ENCODE measurements at places on chromosomes 5 and 9. TPM values are rescaled to one million over a fixed set of nuclear protein-coding genes. Genes with fewer than 3 reads are reported as not detected.

DNA sequence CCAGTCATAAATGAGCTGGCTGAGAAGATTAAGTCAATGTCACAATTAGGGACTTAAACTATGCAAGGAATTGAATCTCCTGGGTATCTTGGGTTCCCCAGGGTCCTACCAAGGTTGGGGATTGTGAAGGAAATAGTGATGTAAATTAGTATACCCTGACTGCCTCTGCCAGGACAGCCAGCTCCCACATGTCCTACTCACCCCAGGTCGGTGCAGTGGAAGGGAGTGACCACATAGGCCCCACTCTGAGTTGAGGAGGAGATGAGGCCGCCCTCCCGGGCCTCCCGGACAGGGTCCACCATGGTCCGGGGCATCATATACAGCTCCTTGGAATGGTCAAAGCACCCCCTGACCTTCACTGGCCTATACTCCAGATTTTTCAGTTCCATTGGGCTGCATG lies 2.7 kb downstream of the SURF1 start:
- DNase-seq, result no peak
- H3K27me3 ChIP-seq, result no peaks in the 10 kb centered on the region
- H3K4me3 ChIP-seq, result no peak overlapping the region
- H3K4me1 ChIP-seq, result peaks cover 32% of the 10 kb centered on the region

DNA sequence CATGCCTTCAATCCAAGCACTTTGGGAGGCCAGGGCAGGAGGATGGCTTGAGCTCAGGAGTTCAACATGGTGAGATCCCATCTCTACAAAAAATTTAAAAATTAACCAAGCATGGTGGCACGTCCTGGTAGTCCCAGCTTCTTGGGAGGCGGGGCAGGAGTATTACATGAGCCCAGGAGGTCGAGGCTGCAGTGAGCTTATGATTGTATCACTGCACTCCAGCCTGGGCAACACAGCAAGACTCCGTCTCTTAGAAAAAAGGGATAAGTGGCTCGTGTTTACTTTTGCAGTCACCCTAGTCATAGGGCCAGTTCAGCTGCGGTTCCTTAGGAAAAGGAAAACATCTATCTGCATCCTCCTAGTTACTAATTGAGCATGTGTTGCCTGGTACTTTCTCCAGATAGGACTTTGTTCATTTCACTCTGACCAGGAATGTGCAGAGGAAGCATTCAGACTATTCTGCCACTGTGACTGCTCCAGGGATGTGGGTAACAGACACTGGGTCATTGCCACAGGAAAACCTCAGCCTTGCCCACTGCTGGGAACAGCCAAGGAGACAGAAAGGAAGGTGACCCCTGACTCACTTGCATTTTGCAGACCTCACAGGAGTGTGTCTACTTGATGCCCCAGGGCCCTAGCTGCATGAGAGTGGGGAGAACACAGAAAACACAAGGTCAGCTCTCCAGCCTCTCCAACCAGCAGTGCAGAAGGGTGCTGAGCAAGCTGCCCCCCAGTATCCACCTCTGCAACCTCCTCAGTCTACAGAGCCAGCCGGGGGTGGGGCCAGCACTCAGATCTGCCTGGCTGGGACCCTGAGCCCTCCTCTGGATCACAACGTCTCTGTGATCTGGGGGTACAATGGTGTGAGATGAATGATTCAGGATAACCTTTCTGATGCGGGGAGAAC lies 33.9 kb upstream of the ALDH1B1 start:
- no peak overlapping the region for H3K27ac ChIP-seq
- no peak overlapping the region for H3K4me3 ChIP-seq
- no peaks in the 10 kb centered on the region for H3K27me3 ChIP-seq
- DNase-seq, result no peak

DNA sequence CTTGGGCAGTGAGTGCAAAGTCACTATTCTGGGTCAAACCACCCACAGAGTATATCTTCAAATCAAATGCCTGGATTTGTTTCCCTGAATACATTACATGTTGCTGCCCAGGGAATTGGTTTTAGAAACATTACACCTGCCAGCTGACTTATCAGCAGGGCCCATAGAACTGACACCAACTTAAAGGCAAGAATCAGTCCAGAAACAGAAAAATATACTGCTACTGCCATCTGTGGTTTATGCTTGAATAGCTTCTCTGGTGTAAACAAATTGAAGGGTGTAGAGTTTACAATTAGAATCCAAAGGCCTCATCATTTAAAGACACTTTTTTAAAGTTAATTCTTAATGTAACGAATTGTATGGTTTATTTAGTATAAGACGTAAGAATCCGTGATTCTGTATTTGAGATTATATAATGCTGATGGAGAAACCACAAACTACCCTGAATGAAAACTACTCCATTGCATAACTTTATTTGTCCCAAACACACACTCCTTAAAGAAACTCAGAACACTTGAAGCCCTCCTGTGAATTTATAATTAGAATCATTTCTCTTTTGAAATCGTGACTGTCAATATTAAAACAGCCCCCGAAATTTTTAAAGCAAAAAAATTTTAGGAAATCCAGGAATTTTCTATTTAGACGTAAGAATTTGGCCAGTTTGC lies 6.2 kb downstream of the NR6A1 start:
- H3K27ac ChIP-seq, result no peak overlapping the region
- peaks cover 23% of the 10 kb centered on the region for H3K4me1 ChIP-seq
- no peaks in the 10 kb centered on the region for H3K36me3 ChIP-seq
- no peak overlapping the region for H3K4me3 ChIP-seq
- peaks cover 56% of the 10 kb centered on the region for H3K27me3 ChIP-seq
- DNase-seq, result no peak

DNA sequence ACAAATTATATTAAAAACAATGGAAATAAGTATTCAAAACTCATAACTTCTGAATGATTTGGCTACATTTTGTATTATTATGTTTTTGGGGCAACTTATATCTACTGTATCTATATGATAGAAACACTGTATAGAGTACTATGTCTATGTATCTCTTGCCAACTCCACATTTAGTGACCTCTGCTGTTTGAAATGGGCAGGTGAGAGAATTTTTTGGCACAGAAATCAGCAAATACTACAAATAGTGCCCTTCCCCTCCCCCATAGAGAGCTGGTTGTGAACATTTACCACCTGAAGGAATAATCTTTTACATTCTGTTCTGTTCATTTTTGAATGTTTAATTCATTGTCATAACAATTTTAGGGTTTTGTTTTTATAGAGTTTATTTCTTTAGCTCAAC lies 545.3 kb downstream of the PDE4D start:
- no peaks in the 10 kb centered on the region for H3K4me1 ChIP-seq
- H3K36me3 ChIP-seq, result no peaks in the 10 kb centered on the region
- no peaks in the 10 kb centered on the region for H3K27me3 ChIP-seq
- no peak for DNase-seq

- no peak overlapping the region for H3K4me3 ChIP-seq
- no peaks in the 10 kb centered on the region for H3K27me3 ChIP-seq
- no peaks in the 10 kb centered on the region for H3K36me3 ChIP-seq
- H3K4me1 ChIP-seq, result no peaks in the 10 kb centered on the region
- no peak overlapping the region for H3K27ac ChIP-seq
Observed at GRCh38 chr5:103375350-103375749, 116.8 kb downstream of the MACIR start.

DNA sequence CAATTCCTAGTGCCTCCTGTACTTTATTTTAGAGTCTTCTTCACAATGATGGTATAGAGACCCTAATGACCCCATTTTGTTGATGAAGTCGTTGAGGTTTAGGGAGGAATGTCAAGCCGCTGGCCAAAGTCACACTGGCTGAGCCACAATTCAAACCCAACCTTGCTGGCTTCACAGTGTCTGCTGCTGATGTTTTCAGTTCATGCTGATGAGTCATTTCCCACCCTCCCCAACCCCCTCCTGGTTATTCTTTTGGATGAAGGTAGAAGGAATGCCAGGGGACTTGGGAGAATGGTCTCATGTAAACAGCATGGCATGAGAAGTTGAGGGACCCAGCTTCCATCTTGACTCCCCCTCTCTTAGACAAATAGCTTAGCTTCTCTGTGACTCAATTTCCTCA lies 68.6 kb downstream of the TMEM252 start:
- no peaks in the 10 kb centered on the region for H3K27me3 ChIP-seq
- H3K4me1 ChIP-seq, result peaks cover 12% of the 10 kb centered on the region
- DNase-seq, result no peak
- no peaks in the 10 kb centered on the region for H3K36me3 ChIP-seq
- H3K27ac ChIP-seq, result no peak overlapping the region
- H3K4me3 ChIP-seq, result no peak overlapping the region

DNA sequence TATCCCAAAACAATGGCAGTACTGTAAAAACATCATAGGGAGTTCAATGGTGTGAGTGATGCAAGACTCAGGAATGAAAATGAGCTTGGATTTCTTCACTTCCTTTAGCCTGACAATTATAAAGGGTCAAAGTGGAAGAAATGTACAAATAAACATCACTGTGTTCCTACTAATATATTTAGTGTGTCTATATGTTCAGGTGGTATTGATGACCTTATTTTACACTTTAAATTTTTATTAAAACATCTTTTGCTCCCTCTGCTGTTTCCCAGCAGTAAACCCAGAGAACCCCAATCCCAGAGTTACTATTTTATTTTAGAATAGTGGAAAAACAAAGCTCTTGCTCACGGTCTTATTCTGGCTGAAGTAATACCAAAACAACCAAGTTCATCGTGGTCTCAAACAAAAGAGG lies 2.0 kb downstream of the LOX start:
- peak overlapping the region; percentile 63 for H3K4me3 ChIP-seq
- H3K4me1 ChIP-seq, result peaks cover 21% of the 10 kb centered on the region
- H3K36me3 ChIP-seq, result no peaks in the 10 kb centered on the region
- H3K27ac ChIP-seq, result no peak overlapping the region
- peaks cover 33% of the 10 kb centered on the region for H3K27me3 ChIP-seq

GRCh38 chr5:56514245-56514644 lies 281.1 kb upstream of the ANKRD55 start:
- no peak for DNase-seq
- H3K4me1 ChIP-seq, result no peaks in the 10 kb centered on the region
- no peak overlapping the region for H3K27ac ChIP-seq
- H3K4me3 ChIP-seq, result no peak overlapping the region
- H3K36me3 ChIP-seq, result no peaks in the 10 kb centered on the region

GRCh38 chr9:91889161-91889911 lies 60.7 kb downstream of the ROR2 start:
- no peak overlapping the region for H3K4me3 ChIP-seq
- H3K36me3 ChIP-seq, result no peaks in the 10 kb centered on the region
- H3K27me3 ChIP-seq, result no peaks in the 10 kb centered on the region
- H3K4me1 ChIP-seq, result peaks cover 23% of the 10 kb centered on the region
- peak overlapping the region; percentile 44 for H3K27ac ChIP-seq

DNA sequence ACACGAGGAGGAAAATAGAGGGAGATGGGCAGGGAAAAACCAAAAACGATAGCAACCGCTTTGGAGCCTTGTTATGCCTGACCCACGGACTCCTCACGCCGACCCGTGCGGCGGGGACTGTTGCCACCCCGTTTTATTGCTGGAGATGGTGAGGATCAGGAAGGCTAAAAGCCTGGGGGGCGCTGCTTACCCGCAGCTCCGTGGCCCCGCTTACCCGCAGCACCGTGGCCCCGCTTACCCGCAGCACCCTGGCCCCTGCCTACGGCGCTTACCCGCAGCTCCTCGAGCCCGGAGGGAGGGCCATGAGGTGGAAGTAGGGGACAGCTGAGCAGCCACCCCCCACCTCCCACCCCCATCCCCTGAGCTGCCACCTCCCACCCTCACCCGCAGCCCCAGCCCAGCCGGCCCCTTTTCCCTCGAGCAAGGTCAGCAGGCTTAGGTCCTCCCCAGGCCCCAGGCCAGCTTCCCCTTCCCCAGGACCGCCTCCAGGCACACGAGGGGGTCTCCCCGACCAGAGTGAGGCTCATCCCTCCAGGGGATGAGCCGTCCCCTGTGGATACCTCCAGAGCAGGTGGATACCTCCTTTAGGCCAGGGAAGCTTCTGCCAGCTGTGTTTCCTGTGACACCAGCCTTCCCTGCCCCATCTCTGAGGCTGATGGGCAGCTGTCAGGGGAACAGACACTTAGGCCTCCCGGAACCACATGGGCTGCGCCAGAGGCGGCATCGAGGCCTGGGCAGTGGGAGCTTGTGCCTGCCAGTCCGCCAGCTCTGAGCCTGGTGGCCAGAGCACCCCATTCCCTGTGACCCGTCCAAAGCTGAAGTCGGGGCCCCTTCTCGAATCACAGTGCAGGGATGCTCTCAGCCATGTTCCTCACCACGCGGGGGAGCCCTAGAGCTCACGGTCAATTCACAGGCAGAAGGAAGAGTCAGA lies 92.3 kb downstream of the LMX1B start:
- H3K4me3 ChIP-seq, result no peak overlapping the region
- DNase-seq, result peak; percentile 74
- H3K27me3 ChIP-seq, result peaks cover 87% of the 10 kb centered on the region

- no peaks in the 10 kb centered on the region for H3K36me3 ChIP-seq
- no peak for DNase-seq
- H3K27me3 ChIP-seq, result no peaks in the 10 kb centered on the region
- no peaks in the 10 kb centered on the region for H3K4me1 ChIP-seq
- no peak overlapping the region for H3K4me3 ChIP-seq
- peak overlapping the region; percentile 25 for H3K27ac ChIP-seq
Observed at GRCh38 chr5:126503602-126504104, 80.4 kb downstream of the GRAMD2B start.

DNA sequence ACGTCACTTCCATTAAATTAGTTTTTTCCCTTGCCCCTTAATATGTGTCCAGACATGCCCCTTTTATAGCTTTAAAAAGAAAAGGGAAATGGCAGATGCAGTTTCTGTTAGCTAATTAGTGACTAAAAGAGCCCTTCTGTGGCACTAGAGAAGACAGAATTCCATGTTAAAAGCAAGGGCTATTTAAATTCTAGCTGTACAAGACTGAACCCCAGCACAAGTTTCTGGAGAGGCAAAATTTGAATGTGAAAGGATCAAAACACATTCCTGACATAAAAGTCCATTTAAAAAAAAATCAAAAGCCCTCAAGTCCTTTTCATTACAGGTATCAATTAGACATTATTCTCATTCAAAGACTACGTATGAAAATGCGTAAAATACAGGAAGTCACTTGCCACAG lies 78.7 kb downstream of the HAPLN1 start:
- no peak overlapping the region for H3K27ac ChIP-seq
- H3K4me3 ChIP-seq, result no peak overlapping the region
- no peaks in the 10 kb centered on the region for H3K27me3 ChIP-seq

Gene GRM6
- not detected for total RNA-seq

Gene WNT8A
- not detected for total RNA-seq

Gene ARHGAP26
- 61.0 TPM for total RNA-seq

Gene MINAR2
- not detected for total RNA-seq

Gene MGAT1
- total RNA-seq, result 116 TPM

Gene HK3
- total RNA-seq, result 6.0 TPM

Gene TICAM2
- not detected for total RNA-seq

Gene ANKRD20A1
- total RNA-seq, result 12.3 TPM

Measured in transverse colon (tissue), 4 donors.